ENCODE measurements at places on chromosomes 3 and 15. TPM values are rescaled to one million over a fixed set of nuclear protein-coding genes. Genes with fewer than 3 reads are reported as not detected.
A peak's percentile ranks its signal among the peaks of the same experiment; 100 is the strongest.

DNA sequence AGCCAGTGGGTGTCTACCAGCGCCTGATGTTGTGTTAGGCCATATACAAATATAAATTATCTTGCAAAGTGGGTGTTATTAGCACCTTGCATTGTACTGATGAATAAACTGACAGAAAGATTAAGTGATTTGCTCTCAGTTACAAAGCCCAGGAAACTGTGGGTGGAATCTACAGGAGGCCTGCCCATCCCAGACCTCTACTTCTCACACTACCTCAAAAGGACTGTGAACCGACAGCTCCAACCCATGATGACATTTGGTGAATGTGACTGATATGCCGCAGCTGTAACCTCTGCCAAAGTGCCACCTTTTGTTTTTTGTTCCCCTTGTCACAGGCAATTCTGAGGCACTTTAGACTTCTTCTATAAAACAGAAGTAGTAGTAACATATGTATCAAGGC lies 43.7 kb upstream of the KCNMB2 start:
- no peak for DNase-seq

- no peak for DNase-seq
These were observed 121.3 kb upstream of the SMAD3 start for GRCh38 chr15:66944121-66944520.

Gene CCR3
- not detected for total RNA-seq

- DNase-seq, result peak; percentile 97
These were observed 24.7 kb downstream of the LYSMD4 start for GRCh38 chr15:99708563-99708962.

Data from LHCN-M2 (cell line).